Activated CD4-positive, alpha-beta T cell treated with anti-CD3 and anti-CD28 coated beads, Interleukin-2, Interleukin-4, amounts not matched to agents 100 ng/mL and 50 ng/mL, durations not matched to agents 16 hours and 8 hours (primary cell): ENCODE measurements at places on chromosomes 1 and 21.

GRCh38 chr1:183195142-183195574 is 9.1 kb downstream of the LAMC2 start:
- no peak for DNase-seq

DNA sequence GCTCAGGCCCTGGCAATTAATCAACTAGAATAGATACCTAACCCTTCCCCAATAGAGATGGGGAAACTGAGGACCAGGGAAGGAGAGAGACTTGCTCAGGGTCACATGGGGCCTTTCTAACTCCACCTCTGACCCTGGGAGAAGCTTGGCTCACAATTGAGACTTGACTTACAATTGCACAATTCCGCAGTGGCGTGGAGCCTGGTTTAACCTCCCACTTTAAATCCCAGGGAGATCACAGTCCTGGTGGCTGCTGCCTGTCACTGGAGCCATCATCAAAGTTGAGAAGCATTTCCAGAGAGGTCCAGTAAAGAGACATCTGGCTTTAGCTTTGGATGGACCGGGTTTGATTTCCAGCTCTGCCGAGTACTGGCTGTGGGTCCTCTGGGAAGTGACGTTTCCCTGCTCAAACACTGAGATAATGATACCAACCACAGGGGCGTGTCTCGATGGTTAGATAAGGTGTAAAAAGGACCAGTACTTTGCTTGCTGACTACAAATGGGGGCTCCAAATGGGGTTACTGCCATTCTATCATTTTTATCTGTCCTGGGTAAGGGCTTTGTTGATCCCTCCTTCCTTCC is 39.3 kb downstream of the TRIM62 start:
- DNase-seq = no peak

DNA sequence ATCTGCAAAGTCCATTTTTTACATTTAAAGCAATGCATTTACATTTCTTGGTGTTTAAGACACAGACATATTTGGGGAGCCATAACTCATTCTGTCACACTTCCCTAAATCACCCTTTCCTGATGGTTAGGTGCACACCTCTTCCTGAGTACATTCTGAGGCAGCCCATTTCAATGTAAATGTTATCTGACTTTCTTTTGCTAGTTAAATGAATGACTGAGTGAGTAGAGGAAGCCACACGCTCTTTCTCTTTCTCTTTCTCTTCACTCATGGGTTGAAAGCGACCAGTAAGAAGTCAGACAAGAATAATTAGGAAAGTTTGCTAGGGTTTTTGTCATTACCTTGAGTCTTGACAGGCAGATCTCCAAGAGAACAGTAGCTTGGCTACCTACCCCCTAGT is 143.1 kb downstream of the S1PR1 start:
- no peak for DNase-seq

DNA sequence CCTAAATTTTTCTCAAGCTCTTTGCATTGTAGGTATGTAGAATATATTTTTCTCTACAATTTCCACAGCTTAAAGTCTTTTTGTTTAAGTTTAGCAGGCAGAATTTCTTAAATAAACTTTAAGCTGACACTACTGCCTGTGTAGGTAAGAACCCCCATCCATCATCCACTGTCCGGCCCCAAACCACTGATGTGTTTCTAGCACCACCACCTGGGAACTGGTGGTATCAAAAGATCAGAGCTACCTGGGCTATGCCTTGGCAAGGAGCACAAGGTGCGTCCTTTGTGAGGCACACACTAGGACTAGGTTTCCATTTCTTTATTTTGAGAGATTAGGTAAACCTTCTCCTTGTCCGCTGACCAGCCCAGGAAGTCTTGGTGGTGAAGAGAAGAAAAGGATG is 10.5 kb upstream of the LELP1 start:
- DNase-seq = no peak

DNA sequence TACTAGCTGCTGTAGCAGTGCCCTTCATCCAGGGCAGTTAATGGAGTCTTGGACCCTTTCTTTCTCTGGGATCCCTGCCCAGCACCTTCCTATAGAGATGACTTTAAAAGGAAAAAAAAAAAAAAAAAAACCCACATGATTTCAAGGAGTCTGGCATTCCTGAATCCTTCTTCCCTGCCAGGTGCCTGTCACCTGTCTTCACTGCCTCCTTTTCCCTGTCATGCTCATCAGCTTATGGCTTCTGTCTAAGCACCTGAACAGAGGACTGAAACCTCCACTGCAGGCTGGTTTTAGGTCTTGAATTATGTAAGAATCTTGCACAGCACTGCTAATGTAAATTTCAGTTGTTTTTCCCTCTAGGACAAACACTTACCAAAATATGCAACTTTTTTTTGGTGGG is 24.9 kb downstream of the PPT1 start:
- DNase-seq = no peak

DNA sequence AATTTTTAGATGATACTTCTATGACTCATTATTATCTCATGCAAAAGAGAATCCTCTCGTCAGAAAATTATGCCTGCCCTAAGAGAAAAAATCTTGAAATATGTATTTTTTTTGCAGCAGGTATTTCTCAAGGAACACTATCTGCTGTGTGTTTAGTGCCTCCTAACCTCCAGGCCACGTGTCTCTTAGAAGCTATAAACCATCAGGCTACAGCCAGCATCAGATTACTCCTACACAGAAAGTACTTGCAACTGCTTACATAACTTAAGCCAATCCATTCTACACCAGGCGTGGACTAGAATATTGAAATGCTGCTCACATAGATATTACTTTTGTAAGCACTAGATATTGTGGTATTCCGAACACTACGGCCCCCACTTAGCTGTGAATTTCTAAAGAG is 933.4 kb downstream of the PLA2G4A start:
- DNase-seq = no peak

- no peak for DNase-seq
These were observed 229.0 kb downstream of the CENPF start for GRCh38 chr1:214831956-214832355.

DNA sequence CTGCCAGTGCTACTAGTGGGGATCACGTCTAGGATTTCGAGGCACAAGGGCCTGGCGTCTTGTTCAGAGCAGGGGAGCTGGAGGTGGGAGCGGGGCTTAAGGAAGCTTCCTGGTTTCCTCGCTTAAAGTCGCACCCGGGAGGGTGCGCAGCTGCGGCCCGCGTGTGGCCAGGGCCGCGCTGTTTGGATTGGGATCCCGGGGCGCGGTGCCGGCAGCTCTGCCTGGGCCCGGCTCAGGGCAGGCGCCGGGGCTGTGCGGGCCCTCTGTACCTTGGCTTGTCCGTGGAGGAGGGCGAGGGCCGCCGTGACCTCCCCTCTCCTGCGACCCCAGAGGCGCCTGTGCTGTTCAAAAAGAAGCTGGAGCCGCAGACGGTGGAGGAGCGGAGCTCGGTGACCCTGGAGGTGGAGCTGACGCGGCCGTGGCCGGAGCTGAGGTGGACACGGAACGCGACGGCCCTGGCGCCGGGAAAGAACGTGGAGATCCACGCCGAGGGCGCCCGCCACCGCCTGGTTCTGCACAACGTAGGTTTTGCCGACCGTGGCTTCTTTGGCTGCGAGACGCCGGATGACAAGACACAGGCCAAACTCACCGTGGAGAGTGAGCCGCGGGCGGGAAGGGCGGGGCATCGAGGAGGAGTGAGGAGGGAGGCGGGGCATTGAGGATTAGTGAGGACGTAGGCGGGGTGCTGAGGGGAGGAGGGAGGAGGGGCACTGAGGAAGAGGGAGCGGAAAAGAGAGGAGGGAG is 67.8 kb downstream of the OBSCN start:
- peak; percentile 92 for DNase-seq
